ENCODE measurements at places on chromosomes 2 and 18.

DNA sequence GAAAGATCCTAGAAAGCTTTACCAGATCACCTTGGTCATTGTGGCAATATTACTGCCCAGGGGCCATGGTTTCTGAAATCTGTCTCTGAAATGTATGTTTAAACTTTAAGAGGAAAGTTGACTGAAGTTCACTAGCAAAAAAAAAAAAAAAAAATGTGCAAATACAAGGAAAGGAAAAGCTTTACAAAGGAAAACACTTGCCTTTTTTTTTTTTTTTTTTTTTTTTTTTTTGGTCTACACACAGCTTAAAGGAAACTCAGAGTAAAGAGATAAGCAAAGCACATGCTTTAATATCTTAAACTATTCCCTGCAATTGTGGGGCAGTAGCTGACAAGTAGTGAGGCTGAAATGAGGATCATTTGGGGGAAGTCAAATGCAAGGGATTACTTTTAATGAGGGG, 174.2 kb upstream of the EPAS1 start:
- DNase-seq, result no peak

DNA sequence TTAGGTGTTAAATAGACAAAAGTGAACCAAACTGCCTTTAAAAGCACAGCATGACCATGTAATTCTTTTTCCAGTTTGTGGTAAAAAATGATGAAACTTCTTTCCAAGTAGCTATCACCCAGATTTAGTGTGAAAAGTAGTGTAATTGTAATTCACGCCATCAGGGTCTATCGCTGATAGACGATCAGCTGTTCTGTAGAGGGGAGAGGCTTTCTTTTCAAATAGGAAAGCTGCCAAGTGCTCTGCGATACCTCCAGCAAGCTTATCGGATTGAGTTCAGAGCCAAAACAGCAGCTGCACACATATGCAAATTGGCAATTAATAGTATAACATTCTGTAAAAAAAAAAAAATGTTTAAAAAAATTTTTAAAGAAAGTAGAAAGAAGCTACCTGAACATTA, 61.9 kb upstream of the PSMD14 start:
- no peak for DNase-seq

GRCh38 chr2:212532585-212532984, 6.0 kb downstream of the ERBB4 start:
- no peak for DNase-seq

DNA sequence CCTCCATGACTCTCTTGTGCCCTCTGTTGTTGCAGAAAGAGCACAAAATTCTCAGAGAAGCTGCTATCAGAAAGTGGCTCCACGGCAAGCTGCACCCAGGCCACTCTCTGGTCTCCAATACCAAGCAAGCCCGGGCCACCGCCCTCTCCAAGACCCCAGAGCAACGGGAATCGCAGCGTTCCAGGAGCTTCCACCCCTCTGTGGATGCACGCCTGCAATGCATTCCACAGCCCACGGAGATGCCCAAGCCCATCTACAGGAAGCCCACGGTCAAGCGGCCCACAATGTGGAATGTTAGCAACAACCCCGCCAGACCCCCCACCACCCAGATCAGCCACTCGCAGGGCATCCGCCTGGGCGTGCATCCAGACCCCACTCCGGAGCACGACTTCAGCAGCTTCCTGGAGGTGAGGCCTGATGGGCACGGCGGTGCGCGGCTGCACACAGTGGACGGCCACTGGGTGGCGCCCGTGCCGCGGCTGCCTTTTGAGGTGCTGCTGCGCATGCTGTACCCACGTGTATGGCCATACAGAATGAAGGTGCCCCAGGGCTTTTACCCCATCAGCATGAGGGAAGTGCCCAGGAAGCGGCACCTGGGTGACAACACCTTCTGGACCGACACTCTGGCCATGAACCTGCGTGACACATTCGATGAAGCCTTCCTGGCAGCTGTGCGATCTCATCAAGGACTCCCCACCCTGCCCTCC, 6.3 kb downstream of the ANKRD53 start:
- DNase-seq, result peak; percentile 64

- no peak for DNase-seq
Observed at GRCh38 chr2:224638301-224638823, 53.2 kb upstream of the CUL3 start.

DNA sequence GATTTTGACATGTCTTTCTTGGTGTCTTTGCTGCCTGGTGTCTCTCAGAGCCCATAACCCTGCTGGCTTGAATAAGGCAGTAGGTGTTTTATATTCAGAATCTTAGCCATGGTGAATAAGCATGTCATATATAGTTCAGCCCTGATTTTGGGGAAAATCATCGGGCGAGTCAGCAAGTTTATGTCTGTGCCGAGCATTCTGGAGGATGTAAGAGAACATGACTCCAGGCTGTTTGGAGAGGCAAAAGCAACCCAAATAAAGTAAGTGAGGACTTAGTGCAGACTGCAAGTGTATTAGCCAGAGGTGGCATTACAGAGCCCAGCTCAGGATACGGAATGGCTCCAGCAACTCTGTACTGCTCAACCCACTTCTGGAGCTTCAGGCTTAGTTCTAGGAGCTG, 50.3 kb downstream of the TCF7L1 start:
- DNase-seq, result no peak

DNA sequence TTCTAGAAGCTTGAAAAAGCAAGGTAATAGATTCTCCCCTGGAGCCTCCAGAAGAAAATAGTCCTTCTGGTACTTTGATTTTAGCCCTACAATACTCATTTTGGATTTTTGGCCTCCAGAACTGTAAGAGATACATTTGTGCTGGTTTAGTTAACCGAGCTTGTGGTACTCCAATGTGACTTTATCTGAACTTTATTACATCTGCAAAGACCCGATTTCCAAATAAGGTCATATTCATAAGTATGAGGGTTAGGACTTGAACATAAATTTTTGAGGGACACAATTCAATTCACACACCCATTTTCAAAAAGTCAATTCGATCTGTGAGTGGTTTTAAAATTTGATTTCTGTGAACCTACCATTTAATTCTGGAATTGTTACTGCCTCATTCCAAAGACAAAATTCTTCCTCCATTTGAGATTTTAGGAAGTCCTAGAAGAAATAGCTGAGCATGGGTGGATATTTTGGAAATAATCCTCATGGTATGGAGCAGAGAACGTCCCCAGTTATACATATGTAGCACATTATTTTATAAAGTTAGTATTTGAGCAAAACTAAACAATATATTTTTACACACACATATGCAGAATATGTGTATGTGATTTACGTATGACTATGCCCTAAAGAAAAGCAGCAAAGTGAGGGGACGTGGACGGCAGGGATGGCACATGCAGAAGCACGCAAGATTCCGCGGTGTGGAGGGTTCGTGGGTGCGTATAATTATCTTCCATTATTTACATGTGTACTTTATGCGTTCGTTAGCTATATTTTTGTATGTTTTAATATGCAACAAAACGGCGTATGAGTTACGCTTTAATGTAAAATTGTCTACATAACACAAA, 905 bp upstream of the NUP35 start:
- DNase-seq, result no peak

DNA sequence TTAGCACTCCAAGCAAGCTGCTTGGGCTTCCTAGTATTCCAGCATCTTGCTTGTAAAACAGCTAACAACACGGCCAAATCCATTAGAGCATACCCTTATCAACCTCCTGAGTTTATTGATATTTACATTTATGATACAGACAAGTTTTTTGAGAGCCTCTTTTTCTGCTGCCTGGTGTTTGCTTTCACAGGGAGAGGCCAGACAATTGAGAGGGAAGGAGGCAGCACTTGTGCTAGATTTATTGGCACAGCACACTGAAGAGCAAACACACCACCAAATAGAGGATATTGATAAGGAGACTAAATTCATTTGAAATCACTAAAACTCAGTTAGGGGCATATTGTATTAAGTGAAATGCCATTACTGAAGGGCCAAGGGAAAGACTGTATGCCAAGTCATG, 1142.3 kb upstream of the FANCL start:
- no peak for DNase-seq

GRCh38 chr2:100960688-100961087, 41.4 kb upstream of the RPL31 start:
- no peak for DNase-seq

DNA sequence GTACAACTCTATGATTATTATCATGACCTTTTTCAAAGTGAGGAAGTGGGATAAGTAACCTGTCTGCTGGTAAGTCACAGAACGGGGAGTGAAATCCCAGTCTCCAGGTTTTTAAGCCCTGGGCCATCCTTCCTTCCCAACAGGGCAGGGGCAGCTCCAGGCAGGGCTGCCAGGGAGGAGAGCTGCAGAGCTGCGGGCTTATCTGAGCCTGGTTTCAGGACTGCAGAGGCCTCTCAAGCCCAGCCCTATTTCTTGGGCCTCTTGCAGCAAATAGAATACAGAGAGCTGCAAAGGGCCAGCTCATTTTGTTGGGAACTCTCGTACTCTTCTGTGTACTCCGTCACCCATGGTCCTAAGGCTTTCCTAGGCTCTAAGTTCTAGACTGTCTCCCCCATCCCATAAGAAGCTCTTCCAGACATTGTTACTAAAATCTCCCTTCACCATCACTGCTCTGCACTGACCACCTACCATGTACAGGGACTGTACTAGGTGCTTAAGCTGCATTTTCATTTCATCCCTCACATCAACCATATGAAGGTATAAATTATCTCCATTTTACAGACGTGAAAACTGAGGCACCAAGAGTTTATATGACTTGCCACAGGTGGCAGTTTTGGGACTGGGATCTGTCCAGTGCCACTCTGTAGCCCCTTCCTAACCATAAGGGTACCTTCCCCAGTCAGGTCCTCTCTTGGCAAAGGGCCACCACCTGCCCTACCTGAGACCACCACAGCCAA, 3.1 kb downstream of the RAB11FIP5 start:
- DNase-seq, result no peak

GRCh38 chr2:38035968-38036367, 40.0 kb downstream of the CYP1B1 start:
- no peak for DNase-seq

- DNase-seq, result no peak
Observed at GRCh38 chr18:46324087-46324955, 220.1 kb downstream of the HAUS1 start.

DNA sequence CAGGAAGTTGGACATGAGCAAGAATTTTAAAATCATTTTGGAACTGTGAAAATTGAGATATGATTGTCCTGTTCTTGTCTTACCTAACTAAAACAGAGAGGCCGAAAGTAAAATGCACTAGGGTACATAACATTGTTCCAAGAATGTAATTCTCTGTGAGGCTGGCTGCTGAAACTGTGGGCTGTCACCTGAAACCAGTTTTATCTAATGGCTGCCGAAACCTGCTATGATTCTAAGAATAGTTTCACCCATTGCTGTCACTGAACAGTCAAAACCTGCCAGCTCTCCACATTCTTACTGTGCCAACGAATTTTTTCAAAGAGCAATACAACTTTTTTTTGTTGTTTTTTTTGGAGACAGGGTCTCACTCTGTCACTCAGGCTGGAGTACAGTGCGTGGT, 119.3 kb upstream of the ZSWIM2 start:
- DNase-seq, result no peak

- DNase-seq, result no peak
Observed at GRCh38 chr2:19611491-19612332, 253.3 kb upstream of the OSR1 start.

DNA sequence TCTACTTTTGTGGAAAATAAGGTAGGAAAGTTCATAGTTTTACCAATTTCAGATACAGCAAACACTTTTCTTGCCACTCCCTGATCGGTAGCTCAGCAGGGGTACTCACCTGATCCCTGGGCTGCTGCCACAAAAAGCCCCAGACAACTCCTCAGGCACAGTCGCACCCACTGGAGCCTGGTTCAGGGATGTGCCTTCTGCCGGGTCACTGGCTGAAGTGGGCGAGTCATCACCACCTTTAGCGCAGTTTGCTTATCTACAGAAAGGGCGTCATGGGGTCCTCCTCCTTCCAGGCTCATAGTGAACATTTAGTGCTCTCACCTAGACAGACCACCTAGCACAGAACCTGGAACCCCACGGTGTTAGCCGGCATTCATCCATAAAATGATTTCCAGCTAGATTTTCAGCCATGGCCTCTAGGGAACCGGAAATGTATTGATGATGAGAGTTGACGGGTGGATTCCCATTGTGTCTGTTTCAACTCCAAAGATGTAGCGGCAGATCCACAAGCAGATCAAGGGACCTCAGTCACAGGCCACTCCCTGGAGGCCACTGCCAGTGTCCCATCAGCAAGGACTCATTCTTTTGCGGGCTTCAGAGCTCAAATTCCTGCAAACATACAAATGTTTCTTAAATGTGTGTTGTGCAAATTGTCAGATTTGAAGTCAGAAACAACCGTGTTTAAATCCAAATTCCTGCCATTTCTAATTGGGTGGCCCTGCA, 408.4 kb upstream of the SALL3 start:
- no peak for DNase-seq

DNA sequence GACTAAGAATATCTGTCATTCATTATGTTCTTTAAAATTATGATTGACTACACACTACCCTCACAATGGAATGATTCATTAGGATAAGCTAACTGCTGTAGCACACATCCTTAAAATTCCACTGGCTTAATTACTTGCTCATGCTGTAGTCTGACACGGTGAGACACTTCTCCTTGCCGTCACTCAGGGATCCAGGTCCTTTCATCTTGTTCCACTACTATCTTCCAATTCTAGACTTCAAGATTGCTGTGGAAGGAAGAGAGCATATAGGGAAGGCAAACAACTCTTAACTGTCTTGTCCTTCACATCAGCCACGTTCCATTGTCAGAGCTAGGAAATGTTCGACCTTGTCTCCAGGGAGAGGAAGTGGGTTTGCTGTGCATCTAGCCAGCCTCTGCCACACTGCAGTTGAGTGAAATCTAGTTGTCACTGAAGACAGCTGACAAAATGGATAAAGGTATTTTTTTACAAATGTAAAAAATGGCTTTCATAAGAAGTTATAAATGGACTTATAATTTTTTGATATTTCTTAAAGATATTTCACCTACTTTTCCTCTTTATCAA, 30.1 kb downstream of the GREB1L start:
- no peak for DNase-seq

DNA sequence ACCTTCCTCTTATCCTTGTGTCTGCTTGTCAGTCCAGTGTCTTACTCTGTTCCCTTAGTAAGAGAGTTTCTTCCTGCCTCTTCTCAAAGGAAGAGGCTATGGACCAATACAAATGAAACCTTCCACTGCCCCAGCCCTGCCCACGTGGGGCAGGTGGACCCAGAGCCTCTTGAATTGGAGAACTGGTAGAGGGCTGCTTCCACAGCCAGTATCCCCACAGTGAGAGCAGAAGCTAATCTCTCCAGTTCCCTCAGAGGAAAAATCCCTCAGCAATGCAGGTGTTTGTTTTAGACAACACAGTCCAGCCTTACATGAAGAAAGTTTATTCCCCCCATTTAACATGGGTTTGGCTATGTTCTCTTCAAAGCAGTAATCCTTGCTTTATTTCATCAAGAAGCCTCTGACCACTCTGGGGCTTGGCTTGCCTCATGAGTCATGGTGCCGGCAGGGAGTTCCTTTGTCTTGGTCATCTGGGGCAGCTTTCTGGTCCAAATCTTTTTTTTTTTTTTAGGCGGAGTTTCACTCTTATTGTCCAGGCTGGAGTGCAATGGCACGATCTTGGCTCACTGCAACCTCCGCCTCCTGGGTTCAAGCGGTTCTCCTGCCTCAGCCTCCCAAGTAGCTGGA, 6.5 kb upstream of the CYBRD1 start:
- no peak for DNase-seq
